ENCODE measurements at places on chromosomes 4 and X.

GRCh38 chrX:115968436-115969252, 201.9 kb upstream of the AGTR2 start:
- peak; percentile 84 for DNase-seq

DNA sequence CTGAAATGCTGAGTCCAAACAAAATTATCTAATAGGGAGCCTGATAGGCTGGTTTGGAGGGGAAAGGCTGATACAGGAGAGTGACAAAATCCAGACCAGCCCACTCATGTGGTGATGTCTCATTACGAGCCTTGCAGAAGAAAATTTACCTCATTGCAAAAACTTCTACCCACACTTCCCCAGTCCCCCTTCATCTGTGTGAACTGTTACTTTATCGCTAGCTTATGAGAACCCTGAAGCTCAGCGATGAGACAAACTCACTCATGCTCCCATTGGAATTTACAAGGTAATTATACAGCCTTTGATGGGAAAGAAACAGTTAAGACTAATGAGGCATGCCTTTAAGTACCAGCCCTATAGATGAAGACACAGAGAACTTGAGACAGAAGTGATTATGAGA, 76.1 kb downstream of the ARHGAP6 start:
- no peak for DNase-seq

GRCh38 chrX:155957843-155958242, 39.7 kb upstream of the IL9R start:
- no peak for DNase-seq

GRCh38 chr4:61199873-61200186, 296 bp upstream of the ADGRL3 start:
- no peak for DNase-seq

DNA sequence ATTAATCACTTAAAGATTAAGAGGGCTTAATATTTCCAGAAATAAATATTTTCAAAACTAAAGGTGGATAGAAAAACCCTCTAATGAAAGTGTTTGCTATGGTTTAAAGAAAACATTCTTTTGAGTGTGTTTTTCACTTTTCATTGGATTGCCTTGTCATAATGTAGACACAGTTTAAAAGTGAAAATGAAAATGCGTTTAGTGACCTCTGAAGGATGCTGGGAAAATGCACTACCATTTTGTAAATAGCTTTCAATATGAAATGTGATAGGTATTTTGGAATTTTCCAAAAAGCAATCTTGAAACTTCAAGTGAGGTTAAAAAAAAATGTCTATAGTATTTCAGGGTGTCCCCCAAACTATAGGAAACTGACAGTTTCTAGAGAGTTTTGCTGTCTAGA, 642.2 kb downstream of the C4orf33 start:
- no peak for DNase-seq

DNA sequence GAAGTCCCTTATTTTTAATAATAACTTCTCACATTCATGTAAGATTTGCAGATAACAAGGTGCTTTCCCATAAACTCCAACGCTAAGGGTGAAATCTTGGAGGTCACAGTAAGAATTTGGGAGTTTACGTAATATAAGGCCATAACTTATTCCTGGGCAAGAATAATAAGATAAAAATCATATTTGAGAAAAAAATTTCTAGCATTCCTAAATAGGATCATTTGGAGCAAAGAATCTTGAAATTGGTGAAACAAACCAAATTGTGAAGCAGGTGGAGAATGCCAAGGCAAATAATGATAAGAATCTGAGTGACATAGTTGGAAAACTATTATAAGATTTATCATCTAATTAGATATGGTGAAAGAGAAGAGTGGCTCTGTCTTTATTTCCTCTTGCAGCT, 50.4 kb upstream of the FGF16 start:
- no peak for DNase-seq

DNA sequence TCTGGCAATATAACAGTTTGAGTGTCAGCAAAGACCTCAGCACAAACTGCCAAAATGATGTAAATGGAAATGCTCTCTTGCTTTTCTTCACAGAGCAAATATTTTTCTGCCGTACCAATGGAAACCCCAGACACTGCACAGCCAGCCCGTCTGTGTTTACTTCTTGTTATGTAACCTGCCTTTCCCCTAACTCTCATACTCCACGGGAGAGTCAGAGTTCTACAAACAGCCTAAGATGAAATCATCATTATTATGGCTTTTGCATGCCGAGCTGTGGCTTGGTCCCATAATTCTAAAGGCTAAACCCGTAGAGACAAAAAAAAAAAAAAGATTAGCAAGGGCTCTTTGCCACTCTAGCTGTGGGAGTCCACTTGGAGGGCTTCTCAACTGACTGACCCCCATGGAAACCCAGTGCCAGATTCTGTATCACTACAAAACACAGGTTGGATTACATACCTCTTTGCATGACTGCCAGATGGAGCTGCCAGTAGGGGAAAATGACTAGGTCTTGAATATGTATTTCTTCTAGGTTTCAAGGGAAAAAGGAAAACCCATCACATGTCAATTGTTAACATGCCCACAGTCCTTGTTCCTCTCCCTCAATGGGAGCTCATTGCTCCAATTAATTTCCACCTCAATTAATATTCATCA, 197.2 kb upstream of the CNKSR2 start:
- peak; percentile 34 for DNase-seq
